Activated naive CD8-positive, alpha-beta T cell treated with anti-CD3 and anti-CD28 coated beads for 36 hours (primary cell): ENCODE measurements at places on chromosomes 2 and 18. TPM values are rescaled to one million over a fixed set of nuclear protein-coding genes. Genes with fewer than 3 reads are reported as not detected.

- peaks cover 9% of the 10 kb centered on the region for H3K4me1 ChIP-seq
- no peak for DNase-seq
- peaks cover 3% of the 10 kb centered on the region for H3K36me3 ChIP-seq
- no peak overlapping the region for H3K4me3 ChIP-seq
- H3K27ac ChIP-seq: no peak overlapping the region
Observed at GRCh38 chr2:216049452-216049851, 32.2 kb downstream of the PECR start.

GRCh38 chr18:23631746-23632145, 31.0 kb downstream of the ANKRD29 start:
- no peaks in the 10 kb centered on the region for H3K36me3 ChIP-seq
- H3K27me3 ChIP-seq: peaks cover 7% of the 10 kb centered on the region
- no peak overlapping the region for H3K4me3 ChIP-seq
- DNase-seq: no peak
- no peak overlapping the region for H3K27ac ChIP-seq
- peaks cover 14% of the 10 kb centered on the region for H3K4me1 ChIP-seq

DNA sequence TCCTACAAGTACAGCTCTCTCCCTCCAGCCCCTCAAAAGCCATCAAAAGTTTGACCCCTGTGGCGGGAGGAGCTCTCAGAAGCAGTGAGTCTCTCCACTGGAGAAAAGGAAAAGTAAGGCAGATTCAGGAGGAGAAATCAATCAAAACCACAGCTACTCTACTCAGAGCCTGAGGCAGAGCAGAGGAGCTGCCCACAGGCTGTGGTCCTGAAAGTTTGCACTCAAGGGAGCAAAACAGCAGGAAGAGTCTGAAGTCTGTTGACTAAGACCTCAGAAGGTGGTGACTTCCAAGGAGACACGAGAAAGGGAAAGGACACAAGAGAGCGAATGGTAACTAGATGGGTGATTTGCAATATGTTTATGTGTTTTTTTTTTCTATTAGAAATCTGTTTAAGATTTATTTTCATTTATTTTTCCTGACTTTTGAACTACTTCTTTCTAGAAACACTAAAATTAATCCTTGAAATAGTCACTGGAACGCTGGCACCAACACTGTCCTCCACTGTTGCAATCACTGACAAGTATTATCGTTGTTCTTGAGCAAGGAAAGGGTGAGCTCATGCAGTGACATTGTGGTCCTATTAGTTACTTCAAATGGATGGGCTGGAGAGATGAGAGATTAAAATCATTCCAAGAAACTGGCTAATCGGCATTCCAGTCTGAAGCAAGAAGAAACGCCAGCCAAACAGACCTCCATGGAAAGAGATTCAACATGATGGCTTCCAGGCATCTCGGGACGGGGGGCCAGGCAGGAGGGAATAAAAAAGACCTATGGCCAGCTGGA, 35.8 kb downstream of the PID1 start:
- DNase-seq: no peak
- no peaks in the 10 kb centered on the region for H3K36me3 ChIP-seq
- H3K4me3 ChIP-seq: no peak overlapping the region

DNA sequence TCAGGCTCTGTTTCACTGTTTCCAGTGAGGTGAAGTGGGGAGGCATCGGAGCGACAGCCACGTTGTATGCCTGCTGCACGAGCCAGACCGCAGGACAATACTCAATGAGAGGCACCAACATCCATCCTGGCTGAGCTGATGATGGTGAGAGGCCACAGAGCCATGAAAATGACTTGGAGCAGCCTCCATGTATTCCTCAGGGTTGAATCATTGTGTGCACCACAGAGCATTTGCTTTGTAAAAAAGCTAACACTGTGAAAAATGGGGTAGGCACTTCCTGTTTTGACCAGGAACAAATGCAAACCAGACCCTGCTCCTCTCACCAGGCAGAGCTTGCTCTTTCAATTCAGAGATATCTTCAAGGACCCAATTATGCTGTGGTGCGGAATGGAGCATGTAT, 87.2 kb downstream of the LPIN1 start:
- DNase-seq: no peak
- peaks cover 5% of the 10 kb centered on the region for H3K27me3 ChIP-seq
- peaks cover 34% of the 10 kb centered on the region for H3K4me1 ChIP-seq
- H3K36me3 ChIP-seq: peaks cover 5% of the 10 kb centered on the region
- H3K4me3 ChIP-seq: no peak overlapping the region

DNA sequence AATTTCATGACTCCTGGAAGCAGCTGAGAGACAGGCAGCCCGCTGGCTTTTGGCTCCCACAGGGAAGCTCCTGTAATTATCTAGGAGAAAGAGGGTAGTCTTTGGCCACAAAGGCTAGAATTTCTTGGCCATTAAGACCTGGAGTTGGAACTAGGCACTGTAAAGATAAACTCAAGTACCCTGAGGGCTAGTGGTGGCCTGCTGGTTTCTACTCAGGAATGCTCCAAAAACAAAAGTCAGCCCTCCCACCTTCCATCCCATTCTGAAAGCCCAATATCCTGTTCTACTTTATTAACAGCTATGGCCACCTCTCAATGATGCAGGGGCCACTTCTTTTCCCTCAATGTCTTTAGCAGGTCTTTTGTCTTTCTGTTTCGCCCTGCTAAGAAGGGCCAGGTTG, 34.0 kb upstream of the CYP26B1 start:
- no peaks in the 10 kb centered on the region for H3K4me1 ChIP-seq
- no peaks in the 10 kb centered on the region for H3K27me3 ChIP-seq
- no peak overlapping the region for H3K4me3 ChIP-seq
- no peak overlapping the region for H3K27ac ChIP-seq
- DNase-seq: no peak

- no peak overlapping the region for H3K27ac ChIP-seq
- H3K36me3 ChIP-seq: no peaks in the 10 kb centered on the region
- H3K4me1 ChIP-seq: peaks cover 10% of the 10 kb centered on the region
- no peak overlapping the region for H3K4me3 ChIP-seq
- no peak for DNase-seq
Observed at GRCh38 chr2:65349863-65350262, 82.5 kb downstream of the SPRED2 start.

VWA3B gene
- total RNA-seq: not detected

SRD5A2 gene
- not detected for total RNA-seq

ZAP70 gene
- total RNA-seq: 204 TPM

LRP1B gene
- total RNA-seq: not detected
